Left ventricle myocardium superior (tissue), 1 donor: ENCODE measurements at places on chromosomes 2 and 18. TPM values are rescaled to one million over a fixed set of nuclear protein-coding genes. Genes with fewer than 3 reads are reported as not detected.

SERPINB13 gene
- not detected for total RNA-seq

KLF11 gene
- 25.8 TPM for total RNA-seq

FRZB gene
- total RNA-seq: 1.1 TPM

TTC32 gene
- total RNA-seq: 4.0 TPM

GRCh38 chr18:75279381-75279780 lies 68.8 kb downstream of the TSHZ1 start:
- DNase-seq: no peak

DNA sequence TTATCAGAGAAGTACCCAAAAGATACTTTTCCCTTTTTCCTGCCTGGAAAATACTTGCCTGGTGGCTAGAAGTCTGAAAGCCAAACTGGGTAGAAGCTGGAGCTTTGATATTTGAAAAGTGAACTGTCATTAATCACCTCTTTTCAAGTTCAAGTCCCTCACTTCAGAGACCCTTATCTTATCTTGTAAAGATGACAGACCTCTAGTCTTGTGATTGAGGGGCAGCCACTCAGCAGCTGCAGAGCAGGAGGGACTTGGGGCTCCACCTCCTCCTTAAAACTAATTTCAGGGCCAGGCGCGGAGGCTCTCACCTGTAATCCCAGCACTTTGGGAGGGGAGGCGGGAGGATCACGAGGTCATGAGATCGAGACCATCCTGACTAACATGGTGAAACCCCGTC lies 64.2 kb upstream of the CDCA7 start:
- DNase-seq: no peak
